ENCODE measurements at places on chromosomes 7 and 10.
A peak's percentile ranks its signal among the peaks of the same experiment; 100 is the strongest.

GRCh38 chr10:51886438-51887068 is 187.2 kb upstream of the CSTF2T start:
- DNase-seq = no peak

DNA sequence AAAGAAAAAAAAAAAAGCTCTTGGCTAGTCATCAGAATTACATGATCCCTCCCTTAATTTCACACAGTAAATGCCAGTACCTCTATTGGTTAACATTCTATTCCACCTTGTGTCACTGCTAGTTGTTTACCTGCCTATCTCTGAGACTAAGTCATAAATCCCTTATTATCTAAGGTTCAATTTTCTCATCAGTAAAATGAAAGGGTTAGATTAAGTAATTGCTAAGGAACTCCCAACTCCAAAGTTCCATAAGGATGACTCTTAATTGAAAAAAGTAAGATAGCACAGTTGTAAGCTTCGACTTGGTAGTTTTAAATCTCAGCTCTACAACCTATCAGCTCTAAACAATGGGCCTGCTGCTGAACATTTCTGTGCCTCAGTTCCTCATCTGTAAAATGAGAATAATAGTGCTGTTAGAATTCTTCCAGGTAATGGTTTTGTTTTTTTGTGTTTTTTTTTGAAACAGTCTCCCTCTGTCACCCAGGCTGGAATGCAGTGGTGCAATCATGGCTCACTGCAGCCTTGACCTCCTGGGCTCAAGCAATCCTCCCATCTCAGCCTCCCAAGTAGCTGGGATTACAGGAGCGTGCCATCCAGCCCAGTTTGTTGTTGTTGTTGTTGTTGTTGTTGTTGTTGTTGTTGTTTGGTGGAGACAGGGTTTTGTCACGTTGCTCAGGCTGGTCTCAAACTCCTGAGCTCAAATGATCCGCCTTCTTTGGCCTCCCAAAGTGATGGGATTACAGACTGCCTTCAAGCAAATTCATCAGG is 35.6 kb downstream of the SRPK2 start:
- no peak for DNase-seq

GRCh38 chr7:47408675-47409074 is 173.2 kb downstream of the TNS3 start:
- no peak for DNase-seq

DNA sequence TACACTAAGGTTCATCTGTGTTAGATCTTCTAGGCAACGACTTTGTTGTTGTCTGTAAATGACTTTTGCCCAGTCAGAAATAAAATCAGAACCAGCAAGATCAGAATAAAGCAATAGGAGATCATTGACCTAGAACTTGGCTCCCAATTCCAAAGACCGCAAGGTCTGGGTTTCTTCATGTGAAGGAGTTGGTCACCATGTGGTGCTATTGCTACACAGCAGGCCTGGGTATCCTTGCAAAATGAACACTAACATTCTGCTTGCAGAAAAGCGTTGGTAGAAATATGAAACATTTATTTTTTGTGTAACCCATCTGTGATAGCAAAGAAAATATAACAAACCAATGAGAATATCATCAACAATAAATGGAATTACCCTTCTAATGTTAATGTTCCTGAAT is 831.0 kb downstream of the NXPH1 start:
- DNase-seq = no peak

GRCh38 chr7:17185690-17186070 is 112.8 kb upstream of the AHR start:
- DNase-seq = no peak

- DNase-seq = no peak
These were observed 14.7 kb downstream of the FAM241B start for GRCh38 chr10:69644658-69645295.

DNA sequence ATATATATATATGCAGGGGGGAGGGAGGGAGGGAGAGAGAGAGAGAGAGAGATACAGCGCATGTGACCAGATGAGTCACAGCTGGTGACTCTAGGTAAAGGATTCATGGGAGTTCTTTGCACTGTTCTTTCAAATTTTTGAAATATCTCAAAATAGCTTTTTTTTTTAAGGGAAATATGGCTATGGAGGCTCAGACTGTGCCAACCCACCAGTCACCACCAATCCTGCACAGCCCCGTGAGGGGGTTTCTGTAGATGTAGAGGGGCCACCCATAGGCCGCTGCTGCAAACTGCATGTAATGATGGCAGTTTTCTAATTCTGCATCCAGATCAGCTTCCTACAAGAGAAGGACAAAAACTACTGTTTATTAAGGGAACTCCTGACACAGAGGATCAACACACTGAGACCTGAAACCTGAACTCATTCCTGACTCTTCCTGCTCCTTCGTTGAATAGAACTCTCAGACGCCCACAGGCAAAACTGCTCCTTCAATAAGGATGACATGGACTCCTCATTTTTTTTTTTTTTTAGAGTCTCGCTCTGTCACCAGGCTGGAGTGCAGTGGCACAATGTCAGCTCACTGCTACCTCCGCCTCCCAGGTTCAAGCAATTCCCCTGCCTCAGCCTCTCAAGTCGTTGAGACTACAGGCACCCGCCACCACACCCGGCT is 17.3 kb downstream of the DAGLB start:
- DNase-seq = no peak

DNA sequence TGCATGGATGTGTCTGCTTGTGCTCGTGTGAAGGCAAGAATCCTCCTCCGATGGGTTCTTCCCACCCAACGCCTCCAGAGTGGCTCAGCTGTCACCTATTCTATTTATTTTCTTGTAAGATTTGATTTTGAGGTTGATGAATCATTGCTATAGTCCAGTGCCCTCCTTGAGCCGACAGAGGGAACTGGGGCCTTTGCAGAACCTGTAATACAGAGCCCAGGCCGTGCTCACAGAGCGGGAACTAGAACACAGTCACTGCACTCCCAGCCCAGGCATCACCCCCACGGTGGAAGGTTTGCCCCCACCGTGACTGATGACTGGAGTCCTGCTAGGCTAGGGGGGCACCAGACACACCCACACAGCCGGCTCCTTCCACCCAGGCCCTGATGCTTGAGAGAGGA is 2.0 kb downstream of the RARRES2 start:
- DNase-seq = no peak

DNA sequence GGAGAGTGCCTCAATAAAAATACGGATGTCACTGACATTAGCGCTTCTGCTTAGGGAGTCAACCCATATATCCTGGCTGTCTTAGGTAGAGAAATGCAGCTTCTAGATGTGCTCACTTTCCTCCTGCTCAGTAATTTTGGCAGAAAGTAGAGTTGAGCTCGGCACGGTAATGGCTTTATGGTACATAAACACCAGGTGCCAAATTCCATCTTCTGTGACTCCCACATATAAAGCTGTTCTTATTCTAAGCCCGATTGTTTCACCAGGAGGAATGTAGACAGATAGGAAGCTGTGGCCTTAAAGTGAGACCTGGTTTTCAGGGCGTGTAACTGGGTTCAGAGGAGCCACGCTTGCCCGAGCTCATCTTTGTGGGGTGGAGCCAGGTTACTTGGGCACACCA is 143.7 kb downstream of the CREB5 start:
- no peak for DNase-seq

GRCh38 chr7:44461387-44461786 is 29.1 kb downstream of the NUDCD3 start:
- DNase-seq = no peak

- DNase-seq = no peak
These were observed 212.7 kb upstream of the FAM3C start for GRCh38 chr7:121608785-121609184.

DNA sequence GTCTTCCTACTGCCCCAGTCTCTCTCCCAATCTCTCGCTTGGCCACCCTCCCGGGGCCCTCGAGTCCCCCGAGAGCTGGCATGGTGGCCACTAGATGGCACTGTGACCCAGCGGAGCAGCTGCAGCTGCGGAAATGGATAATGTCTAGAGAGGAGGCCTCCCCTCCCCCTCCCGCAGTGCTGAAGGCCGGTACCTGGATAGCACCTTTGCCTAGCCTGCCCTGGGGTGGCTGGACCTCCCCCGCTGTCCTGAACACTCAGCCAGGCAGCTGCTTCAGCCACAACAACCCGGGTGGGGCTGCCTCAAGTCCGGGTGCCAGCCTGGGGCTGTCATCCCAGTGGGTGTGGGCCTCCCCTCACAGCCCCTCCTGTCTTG is 65.2 kb downstream of the GOLGA7B start:
- DNase-seq = peak; percentile 73

DNA sequence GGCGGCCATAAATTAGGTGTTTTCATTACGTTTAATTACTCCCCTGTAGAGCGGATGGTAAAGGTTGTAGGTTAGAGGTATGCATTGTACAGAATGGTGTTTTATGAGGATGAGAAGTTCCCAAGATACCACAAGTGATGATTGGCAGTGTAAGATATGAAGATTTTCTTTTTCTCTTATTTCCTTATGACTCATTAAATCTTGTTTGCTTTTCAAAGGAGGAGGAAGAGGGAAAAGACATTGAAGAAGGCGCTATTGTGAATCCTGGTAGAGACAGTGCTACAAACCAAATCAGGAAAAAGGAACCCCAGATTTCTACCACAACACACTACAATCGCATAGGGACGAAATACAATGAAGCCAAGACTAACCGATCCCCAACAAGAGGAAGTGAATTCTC is 133.9 kb downstream of the AASS start:
- no peak for DNase-seq

- DNase-seq = no peak
These were observed 61.3 kb downstream of the DNAH11 start for GRCh38 chr7:21603972-21604749.

DNA sequence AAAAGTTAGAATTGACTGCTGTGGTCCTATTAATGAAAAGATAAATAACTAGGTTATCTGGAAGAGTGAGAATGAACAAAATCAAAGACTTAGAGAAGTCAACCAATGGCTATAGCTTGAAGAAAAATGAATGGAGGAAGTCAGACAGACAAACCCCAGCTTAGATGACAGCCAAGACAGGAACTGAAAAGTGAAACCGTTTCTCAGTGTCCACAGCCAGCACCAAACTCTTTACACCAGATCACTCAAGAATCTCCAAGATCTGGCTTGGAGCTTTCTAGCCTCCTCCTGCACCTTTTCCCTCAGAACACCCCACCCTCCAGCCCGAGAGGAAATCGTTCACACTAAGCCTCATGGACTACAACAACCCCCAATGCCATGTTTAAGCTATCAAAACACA is 167.0 kb downstream of the SFMBT2 start:
- no peak for DNase-seq

GRCh38 chr10:95759233-95759826 is 3.4 kb downstream of the ENTPD1 start:
- DNase-seq = no peak

Data from stimulated activated CD4-positive, alpha-beta T cell treated with anti-CD3 and anti-CD28 coated beads, Interleukin-1b, Interleukin-23, amount 100 ng/mL, for 1 hour (primary cell).